ENCODE measurements at places on chromosomes 6 and 20. TPM values are rescaled to one million over a fixed set of nuclear protein-coding genes. Genes with fewer than 3 reads are reported as not detected.

ORC3 gene
- 13.5 TPM for total RNA-seq

CD109 gene
- 16.6 TPM for total RNA-seq

ESF1 gene
- 8.3 TPM for total RNA-seq

PGC gene
- not detected for total RNA-seq

ALDH8A1 gene
- not detected for total RNA-seq

GSTA5 gene
- total RNA-seq = not detected

BPIFB1 gene
- total RNA-seq = not detected
